Placental epithelial cell (primary cell): ENCODE measurements at places on chromosomes 1 and 21. TPM values are rescaled to one million over a fixed set of nuclear protein-coding genes. Genes with fewer than 3 reads are reported as not detected.

GPR52 gene
- 3.5 and 4.0 TPM in 2 replicates for total RNA-seq

TRPM2 gene
- total RNA-seq = 0.11 TPM in 1 of 2 replicates, not detected in the other

FOXD2 gene
- total RNA-seq = under 0.01 TPM in 1 of 2 replicates, not detected in the other

PADI1 gene
- total RNA-seq = under 0.01 and 1.6 TPM in 2 replicates

FMO3 gene
- total RNA-seq = not detected in 2 replicates

IGSF9 gene
- total RNA-seq = 7.7 and 9.0 TPM in 2 replicates

HCN3 gene
- total RNA-seq = 2.2 and 4.7 TPM in 2 replicates

CD2 gene
- total RNA-seq = not detected in 2 replicates

TACSTD2 gene
- total RNA-seq = 37.7 and 61.6 TPM in 2 replicates
